Naive thymus-derived CD8-positive, alpha-beta T cell (primary cell): ENCODE measurements at places on chromosomes 2 and 18. TPM values are rescaled to one million over a fixed set of nuclear protein-coding genes. Genes with fewer than 3 reads are reported as not detected.

- H3K27me3 ChIP-seq = peaks cover 10% of the 10 kb centered on the region
- peaks cover 3% of the 10 kb centered on the region for H3K36me3 ChIP-seq
- no peak overlapping the region for H3K27ac ChIP-seq
- DNase-seq = no peak
Measured at GRCh38 chr2:236643480-236643879, 73.9 kb downstream of the ACKR3 start.

DNA sequence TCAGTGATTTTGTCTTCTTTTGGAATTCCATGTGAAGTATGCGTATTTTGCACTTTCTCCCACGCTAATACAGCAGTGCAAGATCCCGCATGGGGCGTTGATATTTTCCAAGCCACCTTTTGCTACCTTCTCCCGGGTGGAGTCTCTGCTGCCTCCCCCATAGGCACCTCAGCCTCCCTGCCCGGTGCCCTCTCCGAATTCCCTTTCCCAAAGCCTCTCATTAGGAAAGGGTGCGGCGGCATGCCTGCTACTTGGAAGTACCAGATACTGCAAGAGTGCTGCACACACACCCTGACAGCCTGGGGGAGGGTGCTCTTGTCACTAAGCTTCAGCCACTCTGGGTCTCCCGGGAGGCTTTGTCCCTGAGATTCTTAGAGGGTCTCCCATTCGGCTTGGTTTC, 114.4 kb upstream of the PXDN start:
- peaks cover 3% of the 10 kb centered on the region for H3K4me1 ChIP-seq
- no peak for DNase-seq
- H3K36me3 ChIP-seq = no peaks in the 10 kb centered on the region
- no peak overlapping the region for H3K27ac ChIP-seq
- peaks cover 73% of the 10 kb centered on the region for H3K27me3 ChIP-seq

DNA sequence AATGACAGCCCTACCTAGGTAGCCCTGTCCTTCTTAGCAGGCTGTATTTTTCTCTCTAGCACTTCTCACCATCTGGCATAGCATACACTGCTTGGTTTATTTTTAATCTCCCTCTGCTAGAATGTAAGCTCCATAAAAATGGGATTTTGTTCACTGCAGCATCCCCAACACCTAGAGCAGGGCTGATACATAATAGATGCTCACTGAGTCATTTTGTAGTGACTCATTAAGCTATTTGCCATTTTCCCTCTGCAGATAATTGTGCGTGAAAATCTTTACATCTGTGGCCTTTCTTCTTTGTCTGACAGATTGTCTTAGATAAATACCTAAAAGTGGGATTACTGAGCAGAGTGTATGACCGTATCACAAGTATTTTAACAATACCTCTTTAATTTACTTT, 82.5 kb downstream of the CERS6 start:
- H3K36me3 ChIP-seq = peaks cover 26% of the 10 kb centered on the region
- peak overlapping the region; percentile 63 for H3K27ac ChIP-seq
- no peaks in the 10 kb centered on the region for H3K27me3 ChIP-seq

DNA sequence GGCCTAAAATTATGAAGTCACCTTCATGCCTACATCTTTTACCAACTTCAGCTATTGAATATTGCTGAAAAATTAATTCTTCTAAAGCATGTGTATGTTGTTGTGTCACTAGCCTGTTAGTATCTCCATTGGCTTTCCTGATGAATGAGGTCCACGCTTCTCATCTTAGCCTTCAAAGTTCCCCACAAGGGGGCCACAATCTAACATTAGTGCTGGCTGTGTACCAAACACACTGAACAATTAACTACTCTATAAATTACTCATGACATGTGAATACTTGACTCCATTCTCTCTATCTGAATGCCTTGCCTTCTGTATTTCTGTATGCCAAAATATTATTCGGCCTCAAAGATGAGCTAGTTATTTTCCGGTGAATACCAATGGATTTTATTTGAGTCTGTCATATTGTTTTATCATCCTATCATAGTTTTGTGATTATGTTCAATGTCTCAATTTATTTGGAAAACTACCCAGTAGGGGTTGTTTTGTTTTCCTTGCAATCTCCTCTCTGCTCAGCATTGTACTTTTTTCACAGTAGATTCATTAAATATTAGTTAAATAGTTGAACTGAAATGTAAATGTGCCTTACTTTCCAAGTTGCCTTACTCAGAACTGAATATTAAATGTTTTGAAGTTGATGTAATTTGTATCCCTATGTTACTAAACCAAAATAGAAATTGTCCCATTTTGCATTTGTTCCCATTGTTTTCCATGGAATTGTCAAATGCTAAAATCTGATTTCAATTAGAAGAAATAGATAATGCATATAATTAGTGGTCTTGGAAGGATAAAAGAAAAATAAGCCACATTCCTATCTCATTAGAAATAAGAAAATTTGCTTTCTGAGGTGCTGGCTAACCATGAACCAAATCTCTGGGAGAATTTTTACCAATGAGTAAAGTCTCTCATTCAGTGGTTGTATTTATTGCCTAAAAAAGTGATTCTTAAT, 208.4 kb upstream of the COL3A1 start:
- H3K27ac ChIP-seq = no peak overlapping the region
- H3K4me1 ChIP-seq = no peaks in the 10 kb centered on the region
- no peak overlapping the region for H3K4me3 ChIP-seq

TUBA3E gene
- total RNA-seq = not detected

SRD5A2 gene
- not detected for total RNA-seq

RTP5 gene
- total RNA-seq = not detected
